ENCODE measurements at places on chromosomes 13 and 19. TPM values are rescaled to one million over a fixed set of nuclear protein-coding genes. Genes with fewer than 3 reads are reported as not detected.

Gene UHRF1
- total RNA-seq = 4.9 TPM

Gene CPT1C
- 31.2 TPM for total RNA-seq

Gene EXOSC5
- 14.1 TPM for total RNA-seq

Gene PCDH17
- under 0.01 TPM for total RNA-seq

Gene KCNJ14
- 0.50 TPM for total RNA-seq

Gene FPR3
- under 0.01 TPM for total RNA-seq

Gene RDH8
- total RNA-seq = not detected

Gene GRIN2D
- under 0.01 TPM for total RNA-seq

Gene ERCC1
- total RNA-seq = 81.1 TPM

Gene PABPC3
- 0.17 TPM for total RNA-seq

Gene CFD
- total RNA-seq = 18.8 TPM

Gene TDRD12
- total RNA-seq = under 0.01 TPM

Measured in fibroblast of lung (primary cell).